ENCODE measurements at places on chromosomes 4 and X. TPM values are rescaled to one million over a fixed set of nuclear protein-coding genes. Genes with fewer than 3 reads are reported as not detected.

The GDPD2 gene
- total RNA-seq, result 0.24 TPM

The HTN3 gene
- not detected for total RNA-seq

GRCh38 chr4:79682801-79683530, 274.9 kb upstream of the GK2 start:
- no peak for ATAC-seq

The NEUROG2 gene
- total RNA-seq, result not detected
